Stimulated activated CD4-positive, alpha-beta T cell treated with anti-CD3 and anti-CD28 coated beads, Interleukin-15, amount 100 ng/mL, for 1 hour (primary cell): ENCODE measurements at places on chromosomes 4 and X.

DNA sequence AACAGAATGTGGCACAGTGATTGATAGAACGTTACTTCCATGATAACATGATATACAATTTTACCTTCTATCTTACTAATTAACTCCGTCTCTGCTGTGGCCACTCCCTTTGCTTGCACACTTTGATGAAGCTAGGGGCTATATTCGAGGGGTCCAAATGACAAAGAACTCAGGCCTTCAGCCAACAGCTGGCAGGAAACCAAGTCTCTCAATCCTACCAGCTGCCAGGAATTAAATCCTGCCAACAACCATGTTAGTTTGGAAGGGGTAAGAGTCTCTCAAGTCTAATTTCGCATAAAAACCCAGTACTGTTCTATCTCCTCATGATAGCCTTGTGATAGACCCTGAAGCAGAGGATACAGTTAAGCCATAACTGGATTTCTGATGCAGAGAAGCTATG, 1122.9 kb upstream of the PCDH10 start:
- no peak for DNase-seq

DNA sequence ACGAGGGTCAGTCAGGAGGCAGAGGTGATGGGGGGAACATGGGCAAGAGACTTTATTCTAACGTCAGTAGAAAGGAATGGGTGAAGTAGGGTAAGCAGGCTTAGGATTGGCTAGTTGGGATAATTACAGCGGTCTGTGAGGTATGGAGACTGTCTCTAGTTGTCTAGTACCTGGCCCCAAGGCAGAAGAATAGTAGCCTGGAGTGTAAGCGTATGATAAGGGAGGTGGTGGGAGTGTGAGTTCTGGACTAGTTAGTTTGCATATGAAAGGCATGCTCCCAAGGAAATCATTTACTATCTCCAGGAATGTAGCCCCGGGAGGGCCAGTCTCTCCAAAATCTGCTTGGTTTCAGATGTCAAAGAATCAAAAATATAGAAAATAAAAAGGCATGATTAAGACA, 219.6 kb upstream of the ANXA3 start:
- no peak for DNase-seq

DNA sequence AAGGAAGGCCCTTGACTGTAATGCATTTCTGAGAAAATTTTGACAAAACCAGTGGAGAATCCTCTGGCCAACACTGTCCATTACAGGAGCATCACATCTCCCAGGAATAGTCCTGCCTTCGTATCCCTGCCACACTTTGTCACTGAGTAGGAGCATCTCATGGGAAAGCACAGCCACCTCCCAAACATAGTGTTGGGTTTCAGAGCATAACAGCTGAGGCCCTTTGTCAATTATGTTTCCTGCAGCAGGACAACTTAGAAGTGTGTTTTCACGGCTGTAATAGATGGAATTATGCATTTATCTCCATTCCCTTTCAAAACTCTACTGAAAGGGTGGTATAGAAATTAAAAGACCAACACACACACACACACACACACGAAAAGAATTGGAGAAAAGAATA, 91.1 kb upstream of the SMAD1 start:
- no peak for DNase-seq

- DNase-seq = no peak
These were observed at the start of gene PABPC5 for GRCh38 chrX:91434351-91435168. Gene PABPC5, plus strand, starts transcription at chrX:91434839. Its CDS starts 739 bp downstream, at chrX:91435578.

DNA sequence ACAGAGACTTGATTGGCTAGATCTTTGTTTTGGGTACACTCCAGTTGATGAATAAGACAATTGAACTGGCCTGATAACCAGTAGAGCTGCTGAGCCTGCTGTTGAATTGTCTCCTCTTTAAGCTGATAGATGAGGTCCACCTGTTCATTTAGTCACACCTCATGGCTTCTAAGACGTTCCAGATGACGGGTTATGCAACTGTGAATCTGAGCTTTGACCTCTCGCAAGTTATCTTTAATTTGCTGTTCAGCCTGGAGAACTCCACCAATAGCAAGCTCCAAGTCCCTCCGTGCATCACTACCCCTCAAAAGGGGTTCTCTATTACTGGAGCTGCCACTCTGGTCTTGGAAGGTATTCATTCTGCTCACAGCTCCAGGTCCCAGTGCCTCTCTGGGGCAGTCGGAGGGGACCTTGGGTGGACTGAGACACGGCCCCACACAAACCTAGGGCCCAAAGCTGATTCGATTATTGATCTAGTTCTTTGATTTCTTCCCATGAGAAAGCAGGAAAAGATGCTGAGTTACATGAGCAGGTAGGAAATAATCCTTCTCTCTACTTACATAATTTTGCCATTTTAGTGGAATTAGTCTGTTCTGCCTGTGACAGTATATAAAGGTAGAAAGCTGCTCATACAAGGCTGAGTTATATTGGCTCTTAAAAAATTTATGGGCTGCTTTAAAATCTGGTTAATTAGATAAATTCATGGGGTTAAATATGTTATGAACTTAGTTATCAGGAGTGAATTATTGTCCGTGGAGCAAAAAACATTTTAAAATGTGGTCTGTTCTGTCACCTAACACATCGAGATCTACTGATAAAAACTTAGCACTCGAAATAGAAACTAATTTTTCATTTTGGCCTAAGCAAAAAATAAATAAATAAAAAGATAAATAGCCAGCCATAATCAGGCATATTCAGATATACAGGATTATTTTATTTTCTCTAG, 6.8 kb downstream of the MMAA start:
- DNase-seq = no peak
